ENCODE measurements at places on chromosomes 5 and 9. TPM values are rescaled to one million over a fixed set of nuclear protein-coding genes. Genes with fewer than 3 reads are reported as not detected.

DNA sequence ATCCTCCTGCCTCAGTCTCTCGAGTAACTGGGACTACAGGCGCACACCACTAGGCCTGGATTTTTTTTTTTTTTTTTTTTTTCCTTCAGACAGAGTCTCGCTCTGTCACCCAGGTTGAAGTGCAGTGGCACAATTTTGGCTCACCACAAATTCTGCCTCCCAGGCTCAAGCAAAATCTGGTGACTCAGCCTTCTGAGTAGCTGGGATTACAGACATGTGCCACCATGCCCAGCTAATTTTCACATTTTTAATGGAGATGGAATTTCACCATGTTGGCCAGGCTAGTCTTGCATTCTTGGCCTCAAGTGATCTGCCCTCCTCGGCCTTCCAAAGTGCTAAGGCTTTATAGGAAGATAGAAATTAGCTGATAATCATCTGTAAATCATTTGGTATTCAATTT, 43.9 kb downstream of the NSA2 start:
- no peak for DNase-seq

MYMK gene
- not detected for total RNA-seq

- no peak for DNase-seq
These were observed 250.3 kb downstream of the ZSWIM6 start for GRCh38 chr5:61582205-61582820.

- no peak for DNase-seq
These were observed 37.3 kb downstream of the CFAP77 start for GRCh38 chr9:132447346-132447745.

DNA sequence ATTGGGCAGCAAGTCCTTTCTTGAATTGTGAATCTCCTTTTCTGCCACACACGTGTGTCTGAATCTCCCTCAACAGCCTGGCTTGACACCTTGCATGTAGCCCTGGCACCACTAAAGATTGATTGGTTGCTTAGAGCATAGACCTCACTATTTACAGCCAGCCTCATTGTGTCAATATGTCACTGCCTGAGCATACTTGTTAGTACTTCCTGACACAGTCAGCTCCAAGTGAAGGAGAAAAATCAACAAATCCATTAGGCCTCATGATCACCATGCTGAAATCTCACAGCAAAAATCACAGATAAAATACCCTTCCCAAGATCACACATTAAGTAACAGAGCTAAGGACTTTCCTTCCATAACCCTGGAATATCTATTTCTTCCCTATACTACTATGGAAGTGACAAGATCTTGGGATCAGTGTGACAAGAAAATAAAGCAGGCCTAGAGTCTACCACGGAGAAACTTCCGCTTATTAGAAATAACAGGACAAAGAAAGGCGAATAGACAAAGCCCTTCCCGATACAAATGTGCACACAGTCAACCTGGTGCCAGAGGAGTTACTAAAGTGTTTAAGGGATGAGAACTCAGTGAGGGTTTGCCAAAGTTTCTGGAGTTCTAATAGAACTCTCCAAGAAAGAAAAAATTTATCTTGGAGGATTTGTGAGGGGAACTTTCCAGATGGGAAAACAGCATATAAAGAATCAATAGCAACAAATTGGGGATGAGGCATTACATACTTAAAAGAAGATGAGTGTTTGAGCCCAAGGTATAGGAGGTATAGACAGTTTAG, 5.6 kb upstream of the ARL15 start:
- no peak for DNase-seq
